ENCODE measurements at places on chromosomes 3 and 15. TPM values are rescaled to one million over a fixed set of nuclear protein-coding genes. Genes with fewer than 3 reads are reported as not detected.

GUCA1C gene
- total RNA-seq, result not detected

PLXND1 gene
- 358 TPM for total RNA-seq

AMIGO3 gene
- total RNA-seq, result not detected

GRCh38 chr3:132029182-132029902, 5.5 kb downstream of the CPNE4 start:
- DNase-seq, result peak; percentile 85

DNA sequence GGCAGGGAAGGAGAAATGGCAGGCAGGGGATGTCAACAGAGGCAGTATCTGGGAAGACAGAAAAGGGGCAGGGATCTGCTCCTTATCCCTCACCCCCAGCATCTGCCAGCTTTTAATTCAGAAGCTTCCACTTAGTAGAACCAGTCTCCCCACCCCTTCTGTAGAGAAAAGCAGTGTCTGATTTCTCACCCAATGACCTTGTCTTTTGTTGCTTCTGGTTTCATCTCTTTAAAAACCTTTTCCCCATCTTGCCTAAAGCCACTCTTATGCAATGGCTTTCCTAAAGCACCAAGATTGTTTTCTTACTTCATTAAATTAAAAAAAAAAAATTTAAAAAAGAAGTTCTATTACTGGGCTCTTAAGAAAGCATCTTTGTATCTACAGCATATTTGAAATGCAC, 27.8 kb downstream of the ARHGEF3 start:
- DNase-seq, result no peak

GRCh38 chr3:126067959-126068358, 16.0 kb downstream of the SLC41A3 start:
- no peak for DNase-seq

DNA sequence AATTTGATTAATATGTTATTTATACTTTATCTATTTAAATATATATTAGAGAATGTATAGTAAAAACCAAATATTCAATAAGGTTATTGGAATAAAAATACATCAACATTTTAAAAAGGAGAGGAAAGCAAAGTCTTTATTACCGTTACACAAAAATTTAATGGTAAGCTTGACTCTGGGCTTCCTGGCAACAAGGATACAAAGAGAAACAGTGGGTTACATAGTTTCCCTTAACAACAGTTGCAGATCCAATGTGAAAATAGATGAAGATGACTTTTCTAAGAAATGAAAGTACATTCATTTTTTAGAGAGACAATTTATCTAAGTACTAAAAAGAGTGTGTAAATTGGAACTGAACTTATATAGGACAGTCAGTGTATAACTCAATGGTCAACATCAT, 6.0 kb upstream of the PHLDB2 start:
- DNase-seq, result no peak

DNA sequence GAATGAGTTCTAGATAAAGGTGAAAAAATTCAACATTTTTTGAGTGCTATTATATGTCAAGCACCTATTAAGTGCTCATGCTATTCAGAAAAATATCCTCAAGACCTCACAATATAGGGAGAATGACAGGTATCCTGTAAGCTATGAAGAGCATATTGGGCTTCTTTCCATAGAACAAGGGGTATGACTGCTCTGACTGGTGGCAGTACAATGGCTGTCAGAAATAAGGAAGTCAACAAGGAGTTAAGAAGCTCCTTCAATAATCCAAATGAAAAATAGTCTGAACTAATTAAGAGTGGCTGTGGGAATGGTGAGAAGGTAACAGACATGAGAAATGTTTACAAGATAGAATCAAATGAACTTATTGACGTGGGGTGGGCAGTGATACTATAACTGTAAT, 24.7 kb downstream of the NPTN start:
- DNase-seq, result no peak

DNA sequence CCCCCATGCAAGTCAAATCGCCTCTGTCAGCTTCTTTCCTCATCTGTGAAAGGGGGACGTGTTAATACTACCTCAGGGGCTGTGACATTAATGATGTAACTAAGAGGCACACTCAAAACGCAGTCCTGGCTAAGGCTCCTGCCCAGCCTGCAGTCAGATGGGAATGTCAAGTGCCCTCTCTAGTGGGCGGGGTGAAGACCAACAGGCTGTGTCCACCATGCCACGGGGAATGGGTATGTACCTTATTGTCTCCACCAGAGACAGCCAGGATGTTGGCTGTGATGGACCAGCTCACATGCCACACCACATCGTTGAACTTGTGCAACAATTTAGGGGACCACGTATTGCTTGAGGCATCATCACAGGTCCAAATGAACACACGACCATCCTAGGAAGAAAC, 11.0 kb upstream of the GHRL start:
- DNase-seq, result no peak

DNA sequence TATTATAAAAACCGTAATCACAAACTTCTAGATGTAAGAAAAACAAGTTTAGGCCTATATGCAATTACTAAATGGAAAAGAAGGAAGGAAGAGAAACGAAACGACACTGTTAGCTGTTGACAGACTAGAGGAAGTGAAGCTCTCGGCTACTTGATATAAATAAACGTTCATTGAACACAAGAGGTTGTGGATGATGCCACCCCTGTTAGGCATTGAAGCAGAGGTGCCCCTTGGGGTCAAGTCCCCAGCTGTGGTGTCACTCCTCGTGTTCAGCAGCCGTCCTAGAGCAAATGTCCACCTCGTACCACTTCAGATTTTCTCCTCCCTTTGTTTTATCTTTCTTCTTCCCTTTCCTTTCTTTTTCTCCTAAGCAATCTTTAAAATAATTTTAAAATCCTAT, 146.5 kb upstream of the UBE2E1 start:
- no peak for DNase-seq

DNA sequence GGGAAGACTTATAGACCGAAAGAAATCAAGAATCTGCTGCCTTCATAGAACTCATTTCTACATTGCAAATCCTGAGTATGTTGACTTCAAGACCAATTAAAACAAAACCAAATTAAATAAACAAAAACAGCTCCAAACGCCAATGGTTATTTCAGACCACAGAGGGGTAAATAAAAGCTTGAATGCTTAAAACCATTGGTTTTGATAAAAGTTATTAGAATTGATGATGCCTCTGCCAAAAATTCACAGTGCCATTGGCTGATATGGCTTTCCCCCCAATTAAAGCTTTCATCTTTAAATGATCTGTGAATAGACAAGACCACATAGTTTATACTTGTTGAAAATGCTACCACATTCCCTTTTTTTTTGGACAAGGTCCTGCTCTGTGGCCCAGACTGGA, 188.5 kb downstream of the NFKBIZ start:
- no peak for DNase-seq

GRCh38 chr15:80697075-80697685, 2.1 kb downstream of the ABHD17C start:
- DNase-seq, result no peak

DNA sequence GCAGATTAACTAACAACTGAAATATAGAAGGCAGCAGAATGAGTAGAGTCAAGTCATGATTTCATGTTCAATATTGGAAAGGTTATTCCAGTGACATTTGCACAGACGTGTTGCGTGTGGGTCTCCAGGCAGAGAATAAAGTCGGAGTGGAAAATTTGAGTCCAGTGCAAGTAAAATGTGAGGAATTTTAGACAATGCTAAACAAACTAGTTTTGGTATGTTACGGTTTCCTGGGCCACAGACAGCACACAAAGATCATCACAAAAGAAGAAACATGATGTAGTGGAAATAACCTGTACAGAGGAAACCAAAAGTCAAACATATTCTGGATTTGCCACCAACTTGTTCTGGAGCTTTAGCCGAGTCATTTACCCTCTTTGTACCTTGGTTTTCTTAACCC, 367 bp downstream of the OR4F6 start:
- DNase-seq, result no peak

GRCh38 chr15:57060799-57061198, 142.4 kb downstream of the TCF12 start:
- no peak for DNase-seq

DNA sequence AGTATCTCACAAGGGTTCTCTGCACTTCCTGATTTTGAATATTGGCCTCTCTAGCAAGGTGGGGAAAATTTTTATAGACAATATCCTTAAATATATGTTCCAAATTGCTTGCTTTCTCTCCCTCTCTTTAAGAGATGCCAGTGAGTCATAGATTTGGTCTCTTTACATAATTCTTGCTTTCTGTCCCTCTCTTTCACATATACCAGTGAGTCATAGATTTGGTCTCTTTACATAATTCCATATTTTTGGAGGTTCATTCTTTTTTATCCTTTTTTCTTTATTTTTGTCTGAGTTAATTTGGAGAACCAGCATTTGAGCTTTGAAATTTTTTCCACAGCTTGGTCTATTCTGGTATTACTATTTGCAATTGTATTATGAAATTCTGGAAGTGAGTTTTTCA, 77.7 kb upstream of the NUDT16 start:
- DNase-seq, result no peak

DNA sequence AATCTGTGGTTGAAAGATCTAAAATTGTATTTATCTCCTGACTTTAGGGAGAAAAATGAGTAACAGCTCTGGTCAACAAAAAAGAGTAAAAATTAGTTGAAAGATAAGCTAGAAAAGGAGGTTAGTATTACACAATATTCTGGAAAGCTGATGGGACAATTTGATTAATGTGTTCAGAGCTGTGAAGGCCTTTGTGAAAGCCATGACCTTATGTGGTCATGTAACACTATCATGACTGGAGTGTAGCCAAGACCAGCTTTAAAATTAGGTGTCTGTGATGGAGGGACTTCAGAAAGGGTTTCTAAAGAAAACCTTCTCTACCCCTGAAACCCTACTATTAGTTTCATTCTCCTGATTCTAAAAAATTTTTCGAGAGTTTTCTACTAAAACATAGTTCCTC, 127.2 kb downstream of the NFKBIZ start:
- no peak for DNase-seq
